Tibial nerve (tissue), 4 donors: ENCODE measurements at places on chromosomes 6 and 20.

DNA sequence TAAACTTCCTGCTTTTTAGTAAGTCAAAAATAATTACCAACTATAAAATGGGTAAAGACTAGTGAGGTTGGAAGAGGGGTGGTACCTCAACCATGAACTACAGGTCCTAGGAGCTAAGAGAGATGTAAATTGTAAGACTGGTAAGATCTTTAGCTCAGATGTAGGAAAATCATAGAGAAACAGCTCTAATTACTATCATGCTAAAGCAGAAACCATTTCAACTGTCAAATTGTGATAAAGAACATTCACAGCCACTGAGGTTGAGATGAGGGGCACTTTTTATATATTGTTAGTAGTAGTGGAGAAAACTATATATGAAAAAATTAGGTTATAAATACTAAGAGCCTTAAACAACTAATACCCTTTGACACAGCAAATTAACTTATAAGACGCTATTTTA lies 20.0 kb downstream of the CDK19 start:
- no peak for DNase-seq

GRCh38 chr6:84652356-84653026 lies 111.9 kb downstream of the TBX18 start:
- DNase-seq, result no peak

DNA sequence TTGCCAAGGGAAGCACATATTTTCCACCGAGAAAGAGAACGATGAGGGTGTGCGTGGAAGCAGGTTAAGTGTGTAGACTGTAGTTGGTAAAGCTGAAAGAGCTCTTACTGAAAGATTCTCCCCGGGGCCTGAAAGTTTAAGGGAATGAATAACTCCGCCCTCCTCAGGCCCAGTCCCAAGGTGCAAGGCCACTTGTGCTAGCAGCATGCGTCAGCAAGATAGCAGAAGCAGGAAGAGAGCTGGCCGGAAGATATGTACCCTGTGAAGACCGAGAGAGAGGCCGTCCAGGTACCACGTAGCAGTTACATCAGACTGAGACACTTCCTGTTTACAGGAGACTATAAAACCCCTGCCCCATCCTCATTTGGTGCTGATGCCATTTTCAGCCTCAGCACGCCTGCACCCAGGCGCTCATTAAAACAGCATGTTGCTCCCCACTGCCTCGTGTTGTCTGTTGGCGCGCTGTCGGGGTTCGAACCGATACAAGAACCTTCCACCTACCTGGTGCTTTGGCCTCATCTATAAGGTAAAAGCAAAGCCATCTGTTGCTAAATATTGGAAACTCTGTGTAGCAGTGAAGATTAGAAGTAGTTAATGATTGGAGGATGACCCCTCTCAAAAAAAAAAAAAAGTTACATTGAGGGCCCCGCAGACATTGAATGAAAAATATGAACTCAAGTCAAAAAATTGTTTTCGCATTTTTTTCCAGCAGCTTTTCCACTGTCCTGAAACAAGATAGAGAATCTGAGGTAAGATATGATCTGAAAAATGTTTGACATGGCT lies 18.6 kb upstream of the FAM135A start:
- no peak for DNase-seq

- DNase-seq, result no peak
Observed at GRCh38 chr20:7470912-7471311, 469.3 kb downstream of the HAO1 start.

- no peak for DNase-seq
Observed at GRCh38 chr20:46159101-46159897, 41.2 kb downstream of the CD40 start.

- no peak for DNase-seq
Observed at GRCh38 chr6:16450821-16451220, 212.4 kb downstream of the GMPR start.

DNA sequence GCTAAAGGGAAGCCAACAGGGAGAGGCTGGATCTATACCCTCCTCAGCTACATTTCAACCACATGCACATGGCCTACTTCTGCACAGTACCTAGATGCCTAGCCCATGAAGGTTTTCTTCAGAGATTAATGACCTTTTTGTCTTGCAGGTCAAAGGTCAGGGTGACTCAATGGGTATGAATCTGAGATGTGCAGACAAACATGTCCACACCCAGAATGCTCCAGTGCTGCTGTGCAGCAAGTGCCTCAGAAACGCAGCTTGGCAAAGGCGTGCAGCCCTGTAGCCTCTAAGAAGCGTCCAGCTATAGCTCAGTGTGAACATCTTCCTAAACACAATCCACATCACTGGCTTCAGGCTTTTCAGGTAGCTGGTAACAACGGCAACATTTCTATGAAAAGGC lies 24.4 kb downstream of the MAP1LC3A start:
- no peak for DNase-seq

DNA sequence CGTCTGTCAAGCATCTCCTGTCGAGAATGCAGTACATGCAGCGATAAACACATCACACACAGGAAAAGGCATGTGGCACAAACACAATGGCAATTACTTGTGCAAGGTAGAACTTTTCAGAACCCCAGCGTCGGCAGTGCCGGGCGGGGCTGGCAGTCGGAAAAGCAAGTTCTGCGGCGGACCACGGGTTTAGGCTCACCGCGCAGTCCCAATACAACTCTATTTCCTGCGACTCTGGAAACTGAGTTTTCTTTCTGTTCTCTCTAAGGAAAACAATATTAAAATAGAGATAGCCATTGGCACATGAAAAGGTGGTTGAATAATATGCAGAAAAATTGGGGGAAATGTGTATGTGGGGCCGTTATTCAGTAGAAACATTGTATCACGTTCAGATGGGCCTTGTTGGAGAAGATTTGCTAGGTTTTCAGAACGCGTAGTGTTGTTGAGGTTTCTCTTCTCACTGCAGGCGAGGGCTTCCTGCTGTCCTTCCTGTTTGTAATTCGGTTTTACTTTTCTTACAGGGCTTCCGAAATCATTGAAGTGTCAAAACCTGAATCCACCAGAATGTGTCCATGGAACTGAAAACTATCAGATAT lies 369.5 kb downstream of the THBS2 start:
- DNase-seq, result no peak

DNA sequence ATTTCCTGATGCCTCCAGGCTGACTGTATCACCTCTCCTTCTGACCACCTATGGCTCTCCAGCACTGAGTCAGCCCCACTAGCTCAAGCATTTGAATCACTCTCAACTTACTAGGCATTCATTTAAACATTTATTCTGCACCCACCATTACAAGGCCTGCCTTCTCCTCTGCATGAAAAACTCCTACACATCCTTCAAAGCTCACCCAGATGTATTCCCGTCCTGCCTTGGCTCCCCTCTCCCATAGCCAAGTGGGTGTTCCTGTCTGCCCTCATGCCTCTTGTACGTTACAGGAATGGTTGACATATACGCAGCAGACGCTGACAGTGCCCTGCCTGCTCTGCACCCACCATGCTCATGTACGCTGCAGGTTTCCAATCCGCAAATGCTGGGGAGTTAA lies 21.6 kb downstream of the KCNK17 start:
- no peak for DNase-seq

DNA sequence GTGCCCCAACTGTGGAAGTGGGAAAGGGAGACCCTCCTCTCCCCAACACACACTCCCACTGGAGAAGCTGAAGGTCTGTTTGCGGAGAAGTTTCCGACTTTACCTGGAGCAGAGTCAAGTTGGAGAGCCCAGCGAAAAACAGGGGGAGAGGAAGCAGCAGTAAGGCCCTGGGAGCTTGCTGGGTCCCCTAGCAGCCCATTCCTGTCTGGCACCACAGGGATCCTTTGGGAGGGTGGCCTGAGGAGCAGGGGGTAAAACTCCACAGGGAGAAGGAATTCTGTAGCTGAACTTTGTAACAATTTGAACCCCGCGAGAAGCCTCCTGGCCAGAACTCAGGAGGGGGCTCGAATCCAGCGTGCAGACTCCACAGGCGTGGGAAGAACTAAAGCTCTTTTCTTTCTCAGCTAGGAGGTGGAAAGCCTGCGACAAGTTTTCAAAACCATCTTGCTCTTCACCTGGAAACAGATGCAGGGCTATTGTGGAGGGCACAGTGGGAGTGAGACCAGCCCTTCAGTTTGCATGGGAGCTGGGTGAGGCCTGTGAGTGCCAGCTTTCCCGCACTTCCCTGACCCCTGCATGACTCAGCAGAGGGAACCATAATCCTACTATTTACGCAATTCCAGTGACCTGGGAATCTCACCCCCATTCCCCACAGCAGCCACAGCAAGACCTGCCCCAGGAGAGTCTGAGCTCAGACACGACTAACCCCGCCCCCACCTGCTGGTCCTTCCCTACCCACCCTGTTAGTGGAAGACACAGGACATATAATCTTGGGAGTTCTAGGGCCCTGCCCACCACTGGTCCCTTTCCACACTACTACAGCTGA lies 25.8 kb downstream of the SERPINB9 start:
- no peak for DNase-seq

DNA sequence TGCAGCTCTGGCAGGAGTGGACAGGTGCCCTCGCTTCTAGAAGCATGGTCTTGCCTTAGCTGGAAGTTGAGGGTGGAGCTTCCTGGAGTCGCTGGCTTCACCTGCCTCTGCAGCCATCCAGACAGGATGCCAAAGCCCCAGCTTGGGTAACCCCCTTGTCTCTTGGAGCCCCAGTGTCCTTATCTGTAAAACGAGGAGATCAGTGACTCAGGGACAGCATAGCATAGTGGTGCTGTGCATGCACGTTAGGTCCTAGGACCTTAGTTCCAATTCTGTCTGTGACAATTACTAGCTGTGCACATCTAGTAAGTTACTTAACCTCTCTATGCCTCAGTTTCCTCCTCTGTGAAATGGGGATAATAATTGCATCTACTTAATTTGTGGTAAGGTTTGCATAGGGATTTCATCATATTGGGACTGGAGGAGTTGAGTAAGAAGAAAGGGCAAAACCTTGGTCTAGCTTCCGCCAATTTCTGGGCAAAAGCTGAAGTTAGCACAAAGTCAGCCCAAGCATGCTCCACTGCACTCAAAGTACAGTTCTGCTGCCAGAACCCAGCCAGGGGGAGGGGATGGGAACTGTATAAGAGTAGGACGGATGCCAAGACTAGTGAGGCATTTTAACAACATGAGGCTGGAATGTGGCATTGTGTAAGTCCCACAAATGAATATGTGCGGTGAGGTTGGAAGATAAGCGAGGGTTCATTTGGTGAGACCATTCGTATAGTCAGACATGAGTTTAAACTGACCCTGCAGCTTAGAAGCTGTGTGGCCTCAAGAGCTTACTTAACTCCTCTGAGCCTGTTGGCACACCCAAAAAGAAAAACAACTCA lies 24.5 kb downstream of the TOX2 start:
- peak; percentile 60 for DNase-seq

GRCh38 chr20:35718972-35719635 lies 19.9 kb downstream of the ROMO1 start:
- DNase-seq, result no peak

GRCh38 chr6:82741325-82741995 lies 324.2 kb downstream of the UBE3D start:
- DNase-seq, result no peak

DNA sequence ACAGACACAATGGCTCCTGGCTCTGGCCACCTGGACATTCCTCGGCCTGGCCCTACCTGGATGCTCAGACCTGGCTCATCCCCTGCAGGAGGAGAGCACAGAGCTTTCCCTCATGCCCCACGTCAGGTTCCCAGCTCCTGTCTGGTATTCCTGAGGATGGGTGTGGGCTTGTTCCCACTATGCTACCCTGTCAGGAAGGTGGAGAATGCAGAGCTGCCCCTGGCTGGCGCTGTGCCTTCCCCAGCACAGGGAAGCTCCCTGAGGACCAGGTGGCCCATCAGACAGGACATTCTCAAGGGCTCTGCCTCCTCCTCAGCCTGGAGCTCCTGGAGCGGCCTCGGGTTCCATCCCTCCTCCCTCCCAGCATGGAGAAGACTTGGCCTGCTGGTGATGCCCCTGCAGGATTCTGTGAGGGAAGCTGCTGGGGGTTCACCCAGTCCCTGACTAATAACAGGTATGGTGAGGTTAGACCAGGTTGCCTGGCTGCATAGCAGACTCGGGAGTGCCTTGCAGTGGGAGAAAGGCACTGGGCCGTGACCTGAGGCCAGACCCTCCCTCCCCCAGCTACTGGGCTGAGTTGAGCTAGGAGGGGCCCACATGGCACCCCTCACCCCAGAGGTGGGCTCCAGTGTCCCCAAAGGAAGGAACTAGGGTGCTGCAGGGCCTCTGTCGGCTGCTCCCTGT lies 156.0 kb upstream of the MLN start:
- DNase-seq, result no peak

DNA sequence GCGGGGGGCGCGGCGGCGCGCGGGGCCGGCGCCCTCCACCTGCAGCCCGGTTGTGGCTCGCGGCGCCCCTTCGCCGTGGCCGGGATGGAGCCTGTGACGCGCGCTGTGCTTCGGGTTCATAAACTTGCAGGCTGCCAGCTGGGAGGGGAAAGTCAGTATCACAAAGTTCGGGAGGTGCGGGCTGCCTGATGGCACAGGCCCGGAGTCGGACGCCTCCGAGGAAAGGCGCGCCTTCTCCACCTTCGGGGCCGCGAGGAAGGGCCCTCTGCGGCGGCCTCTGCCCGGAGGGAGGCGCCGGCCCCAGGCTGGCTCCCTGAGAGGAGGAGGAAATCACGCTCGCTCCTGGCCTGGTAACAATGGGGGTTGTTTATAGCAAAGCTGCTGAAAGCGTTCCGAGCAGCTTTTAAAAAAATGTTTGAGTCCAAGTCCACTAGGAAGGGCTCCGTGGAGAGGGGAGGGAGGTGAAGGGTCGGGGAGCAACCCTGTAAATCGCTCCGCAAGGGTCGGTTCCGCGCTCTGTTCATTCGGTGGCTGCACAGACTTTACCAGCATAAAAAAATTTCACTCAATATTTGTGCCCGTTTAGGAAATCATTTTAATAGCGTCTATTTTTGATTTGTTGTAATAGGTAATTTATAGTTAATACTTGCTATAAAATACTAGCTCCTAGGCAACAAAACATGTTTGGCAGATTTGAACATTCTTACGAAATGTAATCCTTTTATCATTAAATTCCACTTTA lies 1.0 kb downstream of the AFDN start:
- peak; percentile 25 for DNase-seq

DNA sequence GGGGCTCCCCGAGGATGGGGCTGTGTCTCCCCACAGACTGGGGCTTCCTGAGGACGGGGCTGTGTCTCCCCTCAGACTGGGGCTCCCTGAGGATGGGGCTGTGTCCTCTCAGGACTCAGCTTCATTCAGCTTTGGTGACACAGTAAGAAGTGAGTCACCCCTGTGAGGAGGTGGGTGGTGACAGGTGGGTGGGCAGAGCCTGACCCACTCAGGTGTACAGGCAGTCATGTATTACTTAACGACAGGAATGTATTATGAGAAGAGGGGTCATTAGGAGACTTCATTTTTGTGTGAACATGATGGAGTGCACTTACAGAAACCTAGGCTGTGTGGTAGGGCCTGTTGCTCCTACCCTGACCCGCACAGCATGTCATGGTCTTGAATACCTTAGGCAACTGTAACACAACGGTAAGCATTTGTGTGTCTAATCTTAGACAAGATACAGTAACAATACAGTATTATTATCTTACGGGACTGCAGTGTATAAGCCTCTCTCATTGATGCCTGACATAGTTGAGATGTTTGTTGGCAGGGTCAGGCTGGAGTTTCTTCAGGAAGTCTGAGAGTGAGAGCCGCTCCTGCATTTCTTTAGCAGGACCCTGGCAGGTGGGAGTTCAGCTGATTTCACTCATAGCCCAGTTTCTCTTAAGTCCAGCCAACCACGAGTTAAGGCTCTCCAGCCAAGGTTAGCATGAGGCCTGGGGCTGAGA lies 10.9 kb upstream of the PGC start:
- DNase-seq, result no peak
